ENCODE measurements at places on chromosomes 16 and 17.

DNA sequence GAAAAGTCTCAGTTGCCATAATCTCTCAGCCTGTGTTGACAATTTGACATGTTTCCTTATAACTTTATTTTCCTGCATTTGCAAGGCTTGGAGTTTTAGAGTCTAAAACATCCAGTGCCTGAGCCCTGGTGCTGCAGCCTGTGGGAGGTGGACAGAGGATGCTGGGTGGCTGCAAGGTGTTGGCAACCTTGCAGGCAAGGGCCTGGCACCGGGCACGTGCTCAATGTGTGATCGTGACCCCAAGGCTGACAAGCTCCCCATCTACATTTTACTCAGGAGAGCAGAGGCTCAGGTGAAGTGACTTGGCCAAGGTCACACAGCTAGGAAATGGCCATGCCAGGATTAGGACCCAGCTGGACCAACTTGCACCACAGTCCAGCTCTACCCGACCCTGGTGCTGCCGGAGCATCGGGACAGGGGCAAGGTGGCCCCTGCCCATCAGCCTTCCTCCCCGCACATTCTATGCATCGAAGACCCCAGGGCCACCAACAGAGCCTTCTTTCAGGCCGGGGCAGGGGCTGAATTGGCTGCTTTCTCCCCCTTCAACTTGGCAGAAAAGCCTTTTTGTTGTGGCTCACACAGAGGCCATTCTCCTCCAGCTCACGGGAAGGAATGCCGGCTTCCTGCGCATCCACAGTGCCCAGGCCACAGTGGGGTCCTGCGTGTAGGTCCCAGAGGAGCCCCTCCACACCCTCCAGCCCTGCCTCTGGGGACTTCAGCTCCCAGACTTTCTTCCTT lies 23.1 kb downstream of the MMP15 start:
- DNase-seq = no peak

GRCh38 chr17:70172923-70173322 lies 3.6 kb downstream of the KCNJ2 start:
- DNase-seq = peak; percentile 18

DNA sequence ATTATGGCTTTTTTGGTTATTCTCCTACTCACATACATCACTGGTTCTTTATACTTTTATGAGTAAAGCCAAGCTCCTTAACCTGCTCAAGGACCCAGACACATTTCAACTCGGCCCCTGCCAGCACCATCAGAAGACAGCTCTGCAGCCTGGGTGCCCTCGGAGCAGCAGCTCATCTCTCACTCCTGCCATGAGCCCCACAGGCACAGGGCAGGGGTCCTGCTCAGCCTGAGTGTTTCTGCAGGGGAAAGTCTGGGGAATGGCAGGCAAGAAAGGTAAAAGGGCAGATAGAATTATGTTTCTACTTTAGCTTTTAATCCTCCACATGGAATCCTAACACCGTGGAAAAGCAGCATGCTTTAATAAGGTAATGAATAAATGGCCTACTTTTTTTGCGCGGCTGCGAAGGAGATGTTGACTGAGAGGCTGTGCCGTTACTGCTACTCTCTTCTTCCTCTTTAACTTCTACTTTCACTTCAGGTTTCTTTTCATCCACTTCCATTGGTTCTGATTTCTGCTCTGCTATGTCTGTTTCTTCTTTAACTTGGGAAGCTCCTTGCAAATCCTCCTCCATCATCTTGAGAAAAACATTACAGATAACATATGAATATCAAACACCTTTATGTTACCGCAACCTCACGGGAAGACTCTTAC lies 50.1 kb upstream of the TRAP1 start:
- no peak for DNase-seq

GRCh38 chr17:35731239-35731916 lies at the start of gene RASL10B:
Gene RASL10B, plus strand, starts transcription at chr17:35731639. Its CDS starts 3,546 bp downstream, at chr17:35735185.
- no peak for DNase-seq

DNA sequence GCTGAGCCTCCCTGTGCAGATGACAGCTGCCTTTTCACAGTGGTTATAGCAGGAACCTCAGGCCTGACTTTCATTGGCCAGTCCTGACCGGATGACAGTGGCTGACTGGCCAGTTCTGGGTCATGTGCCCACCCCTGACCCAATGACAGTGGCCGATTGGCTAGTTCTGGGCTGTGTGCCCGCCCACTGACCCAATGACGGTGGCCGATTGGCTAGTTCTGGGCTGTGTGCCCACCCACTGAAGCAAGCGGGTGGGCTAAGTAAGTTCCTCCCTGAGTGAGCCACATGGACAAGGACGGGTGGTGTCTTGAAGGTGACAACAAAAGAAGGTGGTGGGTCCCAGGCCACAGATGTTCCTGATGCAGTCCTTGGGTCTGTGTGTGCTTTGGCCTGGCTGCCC lies 9.5 kb downstream of the DEF8 start:
- DNase-seq = no peak
